ENCODE measurements at places on chromosomes 6 and 20.

- no peak for DNase-seq
These were observed 1.1 kb upstream of the MAP3K5 start for GRCh38 chr6:136793363-136793762.

GRCh38 chr6:113980937-113981554, 10.1 kb upstream of the HDAC2 start:
- no peak for DNase-seq

DNA sequence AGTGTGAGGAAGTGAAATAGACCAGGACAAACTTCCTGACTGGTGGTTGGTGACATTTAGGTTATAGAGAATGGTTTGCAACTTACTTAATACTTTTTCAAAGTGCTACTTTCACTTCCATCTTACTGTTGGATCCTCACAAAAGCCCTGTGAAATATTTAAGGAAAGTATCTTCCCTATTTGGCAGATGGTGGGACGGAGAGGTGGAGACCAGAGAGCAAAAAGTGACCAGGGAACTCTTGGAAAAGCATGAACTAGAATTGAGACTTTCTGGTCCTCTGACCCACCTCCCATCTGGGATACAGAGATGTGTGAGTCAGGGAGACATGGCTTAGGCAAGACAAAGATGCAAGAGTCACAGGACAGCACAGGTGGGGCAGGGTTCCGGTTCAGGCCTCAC, 3.0 kb downstream of the TRIM10 start:
- DNase-seq, result no peak

GRCh38 chr6:35278708-35279107, 18.9 kb upstream of the DEF6 start:
- DNase-seq, result no peak

Data from COR-L47 (cell line).